ENCODE measurements at places on chromosomes 13 and 19.

DNA sequence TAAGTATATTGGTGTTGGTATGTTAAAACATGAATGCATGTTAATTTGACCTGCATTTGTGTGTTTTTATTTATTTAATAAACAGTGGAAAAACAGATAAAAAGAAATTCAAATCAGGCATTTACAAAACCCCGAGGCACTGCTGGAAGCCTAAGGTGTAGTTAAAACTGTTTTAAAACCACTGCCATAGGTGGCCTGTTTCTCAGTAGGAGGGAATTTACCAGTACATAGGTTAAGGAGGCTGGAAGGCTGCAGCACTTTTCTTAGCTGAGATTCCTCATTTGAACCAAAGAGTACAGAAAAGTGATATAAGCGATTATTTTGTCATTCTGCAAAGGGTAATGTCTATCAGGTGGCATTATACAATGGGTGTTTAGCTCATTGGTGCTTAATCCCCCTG lies 99.6 kb downstream of the PAN3 start:
- DNase-seq = no peak

- no peak for DNase-seq
Measured at GRCh38 chr13:42602906-42603305, 29.0 kb downstream of the TNFSF11 start.

DNA sequence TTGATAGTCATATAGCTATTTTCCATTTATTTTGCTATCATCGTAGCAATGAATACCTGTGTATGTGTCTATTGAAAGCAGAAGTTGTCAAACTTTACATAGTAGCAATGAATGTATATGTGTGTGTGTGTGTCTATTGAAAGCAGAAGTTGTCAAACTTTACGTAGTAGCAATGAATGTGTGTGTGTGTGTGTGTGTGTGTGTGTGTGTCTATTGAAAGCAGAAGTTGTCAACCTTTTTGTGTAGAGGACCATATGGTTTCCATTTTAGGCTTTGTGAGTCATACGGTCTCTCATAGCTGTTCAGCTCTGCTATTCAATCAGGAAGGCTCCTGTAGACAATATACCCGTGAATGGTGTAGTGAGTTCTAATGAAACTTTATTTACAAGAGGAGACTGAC lies 20.8 kb downstream of the NLRP4 start:
- DNase-seq = no peak

DNA sequence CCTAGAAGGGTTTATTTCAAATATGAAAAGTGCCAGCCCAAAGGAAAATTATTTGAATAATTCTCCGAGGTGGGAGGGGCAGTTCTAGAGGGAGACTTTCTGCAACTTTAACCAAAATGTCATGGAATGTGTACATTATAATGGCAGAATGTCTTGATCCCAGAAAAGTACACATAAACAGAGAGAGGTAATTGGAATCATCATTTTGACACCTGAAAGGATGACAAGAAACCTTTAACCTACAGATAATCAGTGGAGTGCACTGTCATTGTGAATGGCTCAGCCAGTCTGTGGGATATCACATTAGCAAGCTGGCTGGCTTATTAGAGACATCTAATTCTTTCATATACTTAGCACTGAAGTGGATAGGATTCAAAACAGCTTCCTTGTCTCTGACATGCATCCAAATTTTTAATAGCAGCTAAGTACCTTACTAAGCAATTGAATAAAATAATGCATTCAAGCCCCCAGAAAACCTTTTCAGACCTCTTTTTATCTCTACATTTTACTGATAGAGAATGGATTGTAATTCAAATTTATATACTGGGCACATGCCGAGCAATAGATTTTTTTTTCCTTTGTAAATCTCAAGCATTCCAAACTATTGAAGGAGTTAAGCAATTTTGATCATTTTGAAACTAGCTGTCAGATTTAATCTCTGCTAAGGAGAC lies 468.6 kb downstream of the COG6 start:
- DNase-seq = no peak

DNA sequence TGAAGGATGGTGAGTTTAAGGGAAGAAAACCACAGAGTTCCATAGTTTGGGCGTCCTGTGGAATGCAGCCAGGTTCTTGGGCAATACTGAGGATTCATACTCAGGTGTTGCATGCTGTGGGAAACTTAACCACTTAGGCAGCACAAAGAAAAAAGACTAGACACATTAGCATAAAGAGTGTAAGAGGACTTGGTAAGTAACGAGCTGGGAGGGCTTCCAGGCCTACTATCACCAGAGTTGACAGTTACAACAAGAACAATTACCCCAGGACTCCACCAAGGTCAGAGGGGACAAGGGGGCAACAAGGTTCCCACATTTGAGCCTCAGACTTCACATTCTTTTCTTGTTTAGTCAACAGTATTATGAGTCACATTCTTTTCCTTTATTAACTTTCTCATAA lies 33.2 kb downstream of the KCTD12 start:
- DNase-seq = no peak

DNA sequence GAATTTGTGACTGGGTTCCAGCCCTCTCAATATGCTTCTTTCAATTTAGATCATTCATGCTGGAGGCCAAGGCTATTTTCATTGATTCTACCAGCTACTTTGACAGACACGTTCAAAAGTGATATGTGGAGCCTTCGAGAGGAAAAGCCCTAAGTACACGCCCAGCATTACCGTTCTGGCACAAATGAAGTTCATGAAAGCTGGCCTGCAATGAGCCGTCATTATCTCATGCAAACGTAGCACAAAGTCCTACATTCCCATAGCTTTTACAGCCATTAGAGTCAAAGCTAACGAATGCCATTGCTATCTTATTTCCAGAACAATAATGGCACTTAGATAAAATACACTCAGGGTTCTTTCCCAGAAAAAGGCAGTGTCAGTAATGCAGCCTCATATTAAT lies 1237.6 kb downstream of the EFNB2 start:
- DNase-seq = no peak

DNA sequence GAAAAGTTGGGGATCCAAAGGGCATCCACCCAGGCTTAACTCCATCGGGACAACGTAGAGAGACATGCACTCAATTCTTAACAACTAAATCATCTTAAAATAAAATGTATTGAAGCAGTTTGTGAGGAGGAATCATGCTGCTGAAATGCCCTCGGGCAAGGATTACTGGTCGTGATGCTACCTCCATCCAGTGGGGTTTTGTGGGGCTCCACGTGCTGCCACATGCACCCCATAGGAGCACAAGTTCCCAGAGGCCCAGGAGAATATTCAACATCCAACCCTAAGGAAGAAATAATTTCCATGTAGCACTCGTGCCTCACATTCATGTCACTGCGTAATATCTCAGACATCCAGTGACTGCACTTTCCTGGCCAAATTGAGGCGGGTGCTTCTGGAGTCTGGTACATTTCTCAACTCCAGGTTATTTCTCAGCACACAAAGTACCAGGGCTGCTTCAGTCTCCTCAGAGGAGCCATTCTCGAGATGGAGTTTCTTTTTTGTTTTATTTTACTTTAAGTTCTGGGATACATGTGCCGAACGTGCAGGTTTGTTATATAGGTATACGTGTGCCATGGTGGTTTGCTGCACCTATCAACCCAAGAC lies 429.8 kb downstream of the FOXO1 start:
- DNase-seq = no peak

- DNase-seq = no peak
Measured at GRCh38 chr13:42548731-42549551, 25.0 kb upstream of the TNFSF11 start.

- DNase-seq = no peak
Measured at GRCh38 chr19:35279374-35279773, 3.0 kb upstream of the HAMP start.

- no peak for DNase-seq
Measured at GRCh38 chr13:101611491-101612475, 159.3 kb downstream of the ITGBL1 start.

DNA sequence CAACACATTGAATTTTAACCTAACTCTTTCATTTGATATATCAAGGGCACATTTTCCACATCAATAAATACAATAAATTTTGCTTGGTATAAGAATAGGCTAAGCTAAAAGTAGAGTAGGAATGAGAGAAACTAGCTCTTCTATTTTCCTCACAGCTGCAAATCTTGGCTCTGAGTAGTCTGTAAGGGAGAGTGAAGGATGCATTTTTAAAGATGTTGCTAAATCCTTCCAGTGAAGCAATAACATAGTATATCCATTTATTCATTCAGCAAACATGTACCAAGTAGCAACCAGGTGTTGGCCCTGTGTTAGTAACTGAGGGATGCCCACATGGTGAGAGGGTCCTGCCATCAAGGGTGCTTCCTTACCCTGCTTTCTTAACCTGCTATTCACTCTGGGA lies 799.9 kb downstream of the PCDH9 start:
- no peak for DNase-seq

GRCh38 chr19:34217952-34218817 lies 36.2 kb upstream of the GARRE1 start:
- DNase-seq = peak; percentile 75

DNA sequence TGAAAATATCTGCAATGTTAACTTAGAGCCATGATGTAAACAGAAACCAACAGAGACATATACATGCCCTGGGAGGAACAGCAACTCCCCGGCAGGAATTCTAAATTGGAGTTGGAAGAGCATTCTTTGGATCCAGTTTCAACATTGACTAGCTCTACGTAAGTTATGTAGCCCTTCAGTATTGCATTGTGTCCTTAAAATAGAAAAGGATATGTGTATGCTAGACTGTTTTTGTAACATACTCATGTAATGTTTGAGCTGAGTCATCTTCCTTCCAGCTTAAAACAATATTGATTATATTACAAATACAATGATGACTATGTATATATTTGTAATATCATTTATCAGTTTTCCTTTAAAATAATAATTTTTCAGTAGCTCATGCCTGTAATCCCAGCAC lies 1422.2 kb upstream of the PCDH20 start:
- no peak for DNase-seq

DNA sequence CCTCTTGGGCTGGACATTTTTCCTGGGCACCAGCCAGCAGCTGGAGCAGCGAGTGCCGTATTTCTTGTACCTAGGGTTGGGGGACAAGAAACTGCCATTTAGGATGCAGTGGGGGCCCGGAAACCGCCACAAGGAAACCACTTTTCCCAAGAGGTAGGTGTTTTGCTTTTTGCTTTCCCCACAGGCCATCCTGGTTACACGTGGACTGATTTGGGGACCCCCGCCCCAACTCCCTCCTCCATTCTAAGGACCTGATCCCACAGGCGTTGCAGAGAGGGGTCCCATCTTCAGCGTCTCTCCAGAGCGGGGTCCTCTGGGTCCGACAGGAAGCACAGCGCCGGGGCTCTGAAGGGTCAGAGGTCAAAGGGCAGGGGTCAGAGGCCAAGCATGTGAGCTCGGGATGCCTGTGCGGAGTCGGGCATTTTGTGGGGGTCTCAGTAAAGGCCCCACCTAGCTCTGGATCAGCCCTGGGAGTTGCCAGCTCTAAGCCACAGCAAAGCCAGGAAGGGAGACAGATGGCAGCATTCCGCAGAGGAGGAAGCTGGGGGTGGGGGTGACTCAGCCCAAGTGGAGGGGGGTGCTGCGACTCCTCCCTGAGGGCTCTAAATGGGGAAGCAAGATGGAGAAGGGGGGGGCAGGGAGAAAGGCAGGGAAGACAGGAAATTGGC lies 4.3 kb downstream of the ZGLP1 start:
- DNase-seq = no peak

GRCh38 chr19:33556261-33556660 lies 34.7 kb upstream of the PEPD start:
- no peak for DNase-seq

DNA sequence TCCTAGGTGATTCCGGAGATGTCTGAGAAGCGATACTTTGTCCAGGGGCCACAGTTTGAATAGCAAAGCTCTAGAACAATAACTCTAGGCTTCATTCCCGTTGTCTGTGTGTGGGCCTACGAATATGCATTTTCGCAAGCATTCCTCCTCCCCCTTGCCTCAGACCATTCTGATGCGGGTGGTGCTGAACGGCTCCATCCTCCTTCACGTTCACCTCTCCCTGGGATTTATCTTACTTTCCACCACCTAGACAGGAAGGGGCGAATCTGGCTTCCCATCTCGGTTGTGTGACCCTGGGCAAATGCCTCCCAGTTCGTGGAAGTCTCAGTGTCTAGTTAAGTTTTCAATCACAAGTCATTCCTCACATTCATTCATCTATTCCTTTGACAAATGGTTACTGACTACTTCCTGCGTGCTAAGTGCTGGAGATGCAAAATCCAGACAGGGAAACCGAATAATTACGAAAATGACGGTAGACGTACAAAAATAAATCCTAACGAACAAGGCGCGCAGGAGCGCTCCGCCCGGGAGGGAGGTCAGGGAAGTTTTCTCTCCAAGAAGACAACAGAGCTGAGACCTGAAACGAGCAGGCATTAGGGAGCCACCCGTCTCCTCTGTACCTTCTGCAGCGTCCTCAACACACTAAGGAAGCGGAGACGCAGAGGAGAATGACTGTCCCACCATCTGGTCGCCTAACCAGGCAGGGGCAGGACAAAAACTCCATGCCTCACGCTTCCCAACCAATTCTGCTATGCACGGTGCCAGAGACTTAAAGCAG lies 1.3 kb upstream of the CNOT3 start:
- DNase-seq = no peak

DNA sequence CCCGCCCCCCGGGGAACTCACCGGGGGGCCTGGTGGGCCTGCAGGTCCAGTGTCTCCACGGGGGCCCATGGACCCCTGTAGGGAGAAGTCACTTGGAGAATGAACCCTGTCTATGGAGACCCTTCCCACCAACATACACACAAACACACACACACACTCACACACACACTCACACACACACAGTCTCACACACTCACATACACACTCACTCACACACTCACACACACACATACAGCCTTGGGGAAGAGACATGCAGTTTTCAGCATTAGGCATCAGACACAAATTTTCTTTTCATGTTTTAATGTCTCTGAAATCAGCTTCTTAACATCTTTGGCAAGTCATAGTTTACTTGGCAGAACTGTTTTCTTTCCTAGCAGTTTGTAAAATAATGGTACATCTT lies 31.0 kb upstream of the OLFM2 start:
- no peak for DNase-seq

DNA sequence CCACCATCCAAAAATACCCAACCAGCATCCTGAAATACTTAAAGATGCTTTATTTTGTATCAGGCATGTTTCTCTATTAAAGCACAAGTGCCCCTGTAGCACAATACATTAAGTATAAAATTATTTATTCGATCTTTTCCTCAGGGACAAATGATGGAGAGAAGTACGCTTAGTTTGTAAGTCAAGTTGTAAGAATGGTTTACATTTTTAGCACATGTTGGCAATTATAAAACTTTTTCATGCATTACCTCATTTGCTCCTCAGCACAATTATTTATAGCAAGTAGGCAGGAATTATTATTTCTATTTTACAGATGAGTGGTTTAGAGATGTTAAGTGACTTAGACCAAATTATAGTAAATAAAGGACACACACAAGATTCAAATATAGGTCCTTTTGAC lies 232.6 kb upstream of the HTR2A start:
- DNase-seq = no peak

DNA sequence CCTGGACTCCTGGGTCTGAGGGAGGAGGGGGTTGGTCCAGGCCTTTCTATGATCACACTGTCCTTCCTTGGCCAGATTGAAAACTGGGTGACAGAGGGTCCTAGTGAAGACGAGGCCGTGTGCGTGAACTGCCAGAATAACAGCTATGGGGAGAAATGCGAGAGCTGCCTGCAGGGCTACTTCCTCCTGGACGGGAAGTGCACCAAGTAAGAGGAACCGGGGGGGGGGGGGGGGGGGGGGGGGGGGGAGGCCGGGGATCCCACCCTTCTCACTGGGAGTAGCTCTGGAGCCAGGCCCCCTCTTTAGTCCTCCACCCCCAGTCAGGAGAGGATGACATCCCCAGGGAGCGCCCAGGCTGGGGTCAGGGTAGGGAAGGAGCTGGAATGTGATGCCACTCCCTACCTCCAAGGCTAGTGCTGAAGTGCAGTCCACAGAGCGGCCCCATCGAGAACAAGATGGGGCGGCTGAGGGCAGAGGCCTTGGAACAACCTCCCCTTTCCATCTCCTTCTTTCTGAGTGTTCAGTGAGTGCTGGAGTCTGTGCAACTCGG lies 19.4 kb downstream of the CNFN start:
- no peak for DNase-seq
